ENCODE measurements at places on chromosomes 7 and 10.

- DNase-seq, result no peak
Measured at GRCh38 chr7:88647825-88648224, 111.7 kb upstream of the ZNF804B start.

DNA sequence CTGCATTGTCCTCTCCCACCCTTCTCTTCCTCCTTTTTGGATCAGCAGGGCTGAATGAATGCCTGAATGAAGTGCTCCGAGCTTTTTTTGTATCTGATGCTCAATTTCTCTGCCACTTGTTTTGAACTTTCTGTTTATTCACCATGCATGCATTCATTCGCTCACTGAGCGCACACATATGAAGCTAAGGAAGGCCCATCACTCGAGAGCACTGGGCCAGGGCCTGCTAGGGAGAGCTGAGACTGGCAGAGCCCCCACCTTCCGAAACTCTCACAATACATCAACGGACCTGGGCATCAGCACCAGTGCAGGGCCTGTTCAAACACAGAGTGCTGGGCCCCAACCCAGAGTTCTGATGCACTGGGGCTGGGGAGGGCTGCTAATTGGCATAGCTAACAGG is 45.7 kb downstream of the RPS24 start:
- no peak for DNase-seq

DNA sequence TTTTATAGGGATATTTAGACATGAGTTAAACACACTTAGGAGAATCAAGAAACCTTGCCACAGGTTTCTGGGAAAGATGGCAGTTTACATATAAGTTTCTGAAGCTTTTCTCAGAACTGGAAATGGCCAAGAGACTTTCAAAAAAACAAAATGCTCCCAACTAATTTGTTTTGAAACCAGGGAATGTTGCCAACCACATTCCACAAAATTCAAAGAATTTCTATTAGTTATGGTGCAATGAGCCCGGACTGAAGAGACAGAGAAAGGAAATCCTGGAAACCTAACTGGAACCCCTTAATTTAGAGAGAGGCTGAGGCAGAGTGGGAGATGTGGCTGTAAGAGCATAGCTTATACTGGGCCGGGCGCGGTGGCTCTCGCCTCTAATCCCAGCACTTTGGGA is 128.5 kb downstream of the PTEN start:
- no peak for DNase-seq

DNA sequence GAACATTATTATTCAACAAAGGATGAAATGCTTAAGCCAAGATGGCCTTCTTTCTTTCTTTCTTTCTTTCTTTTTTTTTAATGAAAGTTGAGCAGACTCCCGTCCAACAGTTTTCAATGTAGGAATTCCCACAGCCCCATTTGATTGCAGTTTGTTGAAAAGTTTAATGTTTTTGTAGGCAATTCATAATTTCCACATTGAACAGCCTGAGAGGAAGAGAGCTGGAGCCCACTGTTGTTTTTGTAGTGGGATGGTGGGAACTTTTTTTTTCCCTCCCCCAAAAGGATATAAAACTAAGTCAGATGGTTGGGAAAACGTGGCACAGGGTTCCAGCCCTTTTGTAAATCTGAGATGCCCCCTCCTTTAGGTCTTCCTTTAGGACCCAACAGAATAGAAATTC is 86.6 kb downstream of the TCF7L2 start:
- DNase-seq, result no peak

DNA sequence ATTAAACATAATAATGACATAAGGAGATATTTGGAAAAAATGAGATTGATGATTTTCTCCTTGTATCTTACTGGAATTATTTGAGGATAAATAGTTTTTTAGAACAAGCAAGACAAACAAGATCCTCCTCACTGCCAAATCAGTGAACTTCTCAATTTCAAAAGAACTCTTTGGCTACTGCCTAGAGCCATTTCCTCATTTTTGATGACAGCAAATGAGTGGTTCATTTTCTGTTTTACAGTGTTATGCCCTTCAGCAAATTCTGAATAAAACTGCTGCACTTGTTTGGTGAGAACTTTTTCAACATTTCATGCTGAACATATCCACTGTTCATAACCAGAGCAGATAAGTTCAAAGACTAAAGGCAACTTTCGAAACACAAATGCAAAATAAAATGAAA is 42.5 kb upstream of the AHR start:
- no peak for DNase-seq

GRCh38 chr7:109986701-109987100 is 1104.2 kb upstream of the LRRN3 start:
- no peak for DNase-seq

DNA sequence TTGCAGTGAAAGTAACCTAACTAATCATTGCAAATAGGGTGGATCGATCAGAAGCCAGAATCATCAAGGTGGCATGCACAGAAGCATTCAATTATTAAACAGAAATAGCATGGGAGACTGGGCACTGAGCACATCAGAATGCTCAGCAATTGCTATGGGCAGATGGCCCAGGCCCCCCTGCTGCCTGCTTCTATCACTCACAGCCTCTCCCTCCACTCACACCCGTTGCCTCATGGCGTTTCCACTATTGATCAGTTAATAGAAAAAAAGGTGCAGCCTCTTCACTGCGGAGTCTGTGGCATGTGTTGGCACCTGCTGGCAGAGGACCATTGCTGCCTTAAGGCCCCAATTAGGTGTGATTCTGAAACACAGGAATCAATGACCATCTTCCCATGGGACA is 11.2 kb upstream of the HTR5A start:
- no peak for DNase-seq

DNA sequence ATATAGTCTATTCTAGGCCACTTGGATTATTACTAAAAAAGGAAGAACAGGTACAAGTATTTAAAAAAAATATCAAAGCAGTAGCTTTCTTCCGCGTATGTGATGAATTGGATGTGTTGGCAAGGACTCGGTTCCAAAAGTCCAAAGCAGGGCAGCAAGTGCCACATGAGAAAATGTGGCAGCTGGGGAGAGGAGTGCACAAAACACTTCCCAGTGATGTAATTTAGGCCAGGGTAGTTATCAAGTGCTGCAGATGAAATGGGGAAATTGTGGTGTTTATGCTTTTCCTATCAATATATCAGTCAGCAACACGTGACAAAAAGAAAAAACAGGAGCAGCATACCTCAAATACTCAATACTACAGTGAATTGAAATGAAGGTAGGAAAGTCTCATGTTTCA is 7.0 kb downstream of the RHOBTB1 start:
- peak; percentile 29 for DNase-seq

DNA sequence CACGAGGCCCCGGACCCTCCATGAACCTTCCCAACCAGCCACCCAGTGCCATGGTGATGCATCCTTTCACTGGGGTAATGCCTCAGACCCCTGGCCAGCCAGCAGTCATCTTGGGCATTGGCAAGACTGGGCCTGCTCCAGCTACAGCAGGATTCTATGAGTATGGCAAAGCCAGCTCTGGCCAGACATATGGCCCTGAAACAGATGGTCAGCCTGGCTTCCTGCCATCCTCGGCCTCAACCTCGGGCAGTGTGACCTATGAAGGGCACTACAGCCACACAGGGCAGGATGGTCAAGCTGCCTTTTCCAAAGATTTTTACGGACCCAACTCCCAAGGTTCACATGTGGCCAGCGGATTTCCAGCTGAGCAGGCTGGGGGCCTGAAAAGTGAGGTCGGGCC is 90.6 kb upstream of the PDCD4 start:
- no peak for DNase-seq

DNA sequence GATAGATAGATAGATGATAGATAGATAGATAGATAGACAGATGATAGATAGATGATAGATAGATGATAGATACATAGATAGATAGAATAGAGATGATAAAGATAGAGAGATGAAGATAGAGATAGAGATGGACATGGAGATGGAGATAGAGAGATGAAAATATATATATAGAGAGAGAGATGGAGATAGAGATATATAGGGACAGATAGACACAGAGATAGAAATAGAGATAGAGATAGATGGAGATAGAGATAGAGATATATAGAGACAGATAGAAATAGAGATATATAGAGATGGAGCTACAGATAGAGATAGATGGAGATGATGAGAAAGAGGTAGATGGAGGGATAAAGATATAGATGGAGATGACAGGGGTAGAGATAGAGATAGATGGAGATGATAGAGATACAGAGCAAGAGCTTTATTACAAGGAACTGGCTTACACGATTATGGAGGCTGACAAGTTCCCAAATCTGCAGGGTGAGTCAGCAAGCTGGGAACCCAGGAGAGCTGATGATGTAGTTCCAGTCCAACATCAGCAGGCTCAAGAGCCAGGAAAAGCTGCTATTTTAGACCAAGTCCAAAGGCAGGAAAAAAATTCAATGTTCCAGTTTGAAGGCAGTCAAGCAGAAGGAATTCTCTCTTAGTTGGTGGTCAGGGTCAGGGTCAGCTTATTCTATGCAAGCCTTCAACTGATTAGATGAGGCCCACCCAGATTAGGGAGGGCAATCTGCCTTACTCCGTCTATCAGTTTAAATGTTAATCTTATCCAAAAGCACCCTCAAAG is 37.1 kb downstream of the CAV1 start:
- DNase-seq, result no peak

DNA sequence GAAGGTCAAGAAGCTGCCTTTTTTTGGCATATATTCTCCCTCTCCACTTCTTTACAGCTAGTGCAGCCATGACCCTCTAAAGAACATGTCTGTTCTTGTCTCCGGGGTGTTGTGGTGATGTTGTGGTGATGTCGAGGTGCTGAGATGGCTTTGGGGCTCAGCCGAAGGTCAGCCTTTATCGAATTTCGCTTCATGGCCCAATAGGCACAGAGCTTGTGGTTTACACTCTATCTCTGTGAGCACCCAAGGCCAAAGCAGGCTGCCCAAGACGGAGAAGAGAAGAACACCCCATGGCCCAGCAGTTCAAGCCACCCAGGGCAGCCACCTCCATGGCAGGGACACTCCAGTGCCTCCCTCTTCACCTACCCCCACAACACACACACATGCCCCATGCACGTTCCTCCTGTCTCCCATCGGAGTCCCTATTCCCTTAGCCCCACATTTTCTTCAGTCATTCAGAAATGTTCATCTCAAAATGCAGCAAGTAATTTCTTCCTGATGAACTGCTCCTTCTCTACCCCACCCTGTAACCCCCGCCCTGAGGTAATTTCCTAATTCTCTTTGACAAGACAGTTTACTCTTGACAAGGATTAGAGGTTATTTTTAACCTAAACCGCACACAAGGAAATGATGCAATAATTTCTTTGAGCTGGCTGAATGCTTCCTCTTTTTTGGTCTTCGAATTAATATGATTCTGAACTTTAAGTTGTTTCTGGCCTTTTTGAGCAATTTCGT is 18.6 kb upstream of the ADRB1 start:
- DNase-seq, result no peak

DNA sequence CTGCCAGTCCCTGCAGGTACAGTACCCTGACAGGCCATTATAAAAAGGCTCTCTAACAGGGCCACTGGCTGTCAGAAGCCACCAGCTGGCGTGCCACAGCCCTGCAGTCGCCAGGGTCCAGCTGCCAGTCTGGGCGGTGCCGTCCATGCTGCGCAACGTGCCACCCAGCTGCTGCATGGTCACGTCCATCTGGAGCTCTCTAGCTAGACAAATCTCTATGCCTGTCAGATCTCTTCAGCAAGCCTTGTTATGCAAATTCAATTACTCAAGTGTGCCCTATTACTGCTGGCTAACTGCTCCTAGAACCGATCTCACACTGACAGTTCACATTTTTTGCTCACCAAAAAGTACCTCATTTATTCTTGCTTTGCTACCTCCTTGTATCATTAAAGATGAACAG is 75.9 kb downstream of the HIBADH start:
- DNase-seq, result peak; percentile 2

DNA sequence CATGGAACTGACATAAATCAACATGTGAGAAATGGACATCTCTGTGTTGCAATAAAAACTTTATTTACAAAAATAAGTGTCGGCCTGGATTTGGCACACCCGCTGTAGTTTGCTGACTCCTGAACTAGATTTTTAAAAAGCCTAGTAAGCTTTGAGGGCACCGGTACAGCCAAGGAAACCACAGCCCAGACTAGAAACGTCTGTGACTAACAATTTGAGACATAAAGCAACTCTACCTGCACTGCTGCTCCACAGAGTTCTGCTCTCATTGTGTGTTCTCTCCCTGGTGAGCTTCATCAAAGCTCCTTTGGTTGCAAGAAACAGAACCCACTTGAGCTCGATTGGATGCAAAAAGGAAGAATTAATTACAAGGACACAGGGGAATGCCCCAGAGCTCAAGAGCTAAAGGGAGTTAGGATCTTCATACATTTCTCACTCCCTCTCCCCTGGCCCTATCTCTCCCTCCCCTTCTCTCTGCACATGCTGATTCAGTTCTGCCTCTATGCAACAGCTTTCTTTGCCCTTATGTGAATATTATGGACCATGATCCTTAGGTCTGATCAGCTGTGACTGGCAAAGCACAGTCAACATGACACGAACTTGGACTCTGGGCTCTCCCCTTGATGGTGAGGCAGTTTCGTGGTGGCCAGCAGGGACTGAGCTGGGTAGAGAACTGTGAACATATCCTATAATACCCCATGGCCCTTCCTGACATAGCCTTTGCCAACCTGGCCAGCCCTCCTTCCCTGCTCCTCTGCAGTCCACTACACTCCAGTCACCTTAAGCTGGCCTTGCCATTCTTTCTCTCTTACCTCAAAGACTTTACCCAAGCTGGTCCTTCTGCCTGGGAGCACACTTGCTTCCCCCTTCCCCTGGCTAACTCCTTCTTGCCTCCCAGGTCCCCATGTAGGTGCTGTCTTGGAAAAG is 77.5 kb upstream of the YAE1 start:
- no peak for DNase-seq

GRCh38 chr10:77667426-77668324 is 30.1 kb upstream of the KCNMA1 start:
- no peak for DNase-seq

DNA sequence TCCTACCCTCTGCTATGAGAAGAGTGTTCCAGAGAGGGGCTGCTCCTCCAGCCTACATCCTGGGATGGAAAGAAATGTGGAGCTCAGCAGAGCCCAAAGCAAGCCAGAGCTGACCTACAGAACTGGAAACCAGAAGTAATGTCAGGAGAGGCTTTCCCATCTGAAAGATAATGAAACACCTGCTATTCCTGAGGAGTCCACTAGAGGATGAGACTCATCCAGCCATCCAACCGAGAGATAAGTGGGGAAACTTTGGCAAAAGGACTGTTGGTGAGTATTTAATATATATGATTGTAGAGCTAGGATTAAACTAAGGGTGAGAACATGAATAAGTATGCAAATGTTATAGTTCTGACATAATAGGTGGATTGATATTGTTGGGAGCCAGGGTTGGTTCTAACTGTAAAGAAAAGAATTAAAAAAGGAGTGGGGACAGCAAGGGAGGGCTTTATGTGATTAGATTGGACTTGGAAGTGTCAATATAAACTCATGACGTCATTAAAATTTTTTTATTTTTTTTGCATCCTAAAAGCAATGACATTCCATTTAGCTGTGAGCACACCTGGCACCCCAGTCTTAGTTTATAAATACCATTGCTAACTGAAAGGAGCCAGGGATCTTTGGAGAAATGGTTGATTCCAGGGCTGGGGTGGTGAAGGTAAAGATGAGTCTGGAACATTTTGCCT is 312.8 kb upstream of the NFE2L3 start:
- DNase-seq, result no peak

GRCh38 chr7:11969643-11970042 is 137.6 kb upstream of the THSD7A start:
- DNase-seq, result no peak

All from occipital lobe (tissue), 3 donors.